ENCODE measurements at places on chromosomes 3 and 15. TPM values are rescaled to one million over a fixed set of nuclear protein-coding genes. Genes with fewer than 3 reads are reported as not detected.
A peak's percentile ranks its signal among the peaks of the same experiment; 100 is the strongest.

DNA sequence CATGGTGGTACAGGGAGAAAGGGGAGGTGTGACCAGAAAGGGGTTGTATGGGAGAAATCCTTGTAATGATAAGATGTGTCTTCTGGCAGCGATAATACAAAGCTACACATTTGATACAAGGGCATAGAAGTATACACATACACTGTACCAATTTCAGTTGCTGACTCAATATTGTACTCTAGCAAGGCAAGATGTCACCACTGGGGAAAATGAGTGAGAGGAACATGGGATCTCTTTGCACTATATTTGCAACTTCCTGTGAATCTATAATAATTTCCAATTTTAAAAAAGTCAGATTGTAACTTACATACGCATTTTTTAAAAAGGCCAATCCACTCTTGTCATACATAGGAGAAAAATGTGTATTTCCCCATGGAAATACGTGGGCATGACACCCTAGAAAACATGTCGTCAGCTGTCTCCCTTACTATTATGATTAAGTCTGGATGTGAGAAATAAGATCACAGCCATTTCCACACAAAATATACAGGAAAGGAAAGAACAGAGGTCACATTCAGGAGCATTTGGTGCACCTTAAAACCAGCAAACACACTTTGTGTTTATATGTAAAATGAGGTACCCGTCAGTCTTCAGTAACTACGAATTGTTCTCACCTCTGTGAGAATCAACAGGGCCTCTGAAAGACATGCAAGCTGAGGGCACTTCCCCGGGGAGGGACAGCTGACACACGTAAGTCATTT, 22.9 kb downstream of the PRR23E start:
- no peak for DNase-seq

DNA sequence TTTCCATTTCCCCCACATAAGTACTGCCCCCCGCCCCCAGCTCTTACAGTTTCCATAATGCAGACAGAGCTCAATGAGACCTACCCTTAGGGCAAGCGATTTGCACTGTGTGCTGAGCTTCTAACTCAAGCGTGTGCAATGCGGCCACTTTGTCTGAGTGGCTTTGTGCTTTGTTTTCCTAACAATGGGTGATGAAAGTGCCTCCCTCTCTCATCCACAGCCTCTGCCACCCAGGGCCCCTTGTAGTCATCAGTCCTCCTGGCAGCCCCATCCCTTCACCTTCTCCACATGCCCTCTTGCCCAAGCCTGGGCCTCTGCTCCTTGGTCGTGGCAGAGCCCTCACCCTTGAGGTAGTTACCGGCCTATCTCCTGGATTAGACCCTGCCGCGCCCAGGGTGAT, 17.2 kb downstream of the DAPK2 start:
- DNase-seq: no peak

DNA sequence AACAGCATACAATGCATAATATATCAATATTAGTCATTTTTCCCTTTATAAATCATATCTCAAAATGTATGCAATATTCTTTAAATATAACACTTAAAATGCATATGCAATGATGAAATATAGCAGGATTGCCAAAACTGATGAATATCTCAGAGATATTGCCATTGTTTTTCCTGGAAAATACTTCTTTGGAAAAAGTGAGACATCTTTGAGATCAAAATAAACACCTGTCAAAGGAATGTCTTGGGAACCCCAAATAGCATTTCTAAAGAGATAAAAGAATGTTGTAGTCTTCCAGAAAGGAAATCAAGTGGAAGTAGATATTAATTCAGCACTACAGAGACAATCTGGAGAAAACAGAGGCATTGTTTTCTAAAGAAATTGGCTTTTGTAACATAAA, 457.8 kb upstream of the UBE2E2 start:
- DNase-seq: no peak

GRCh38 chr3:128549283-128550112, 56.5 kb upstream of the GATA2 start:
- no peak for DNase-seq

PSTPIP1 gene
- total RNA-seq: 0.41 TPM

DNA sequence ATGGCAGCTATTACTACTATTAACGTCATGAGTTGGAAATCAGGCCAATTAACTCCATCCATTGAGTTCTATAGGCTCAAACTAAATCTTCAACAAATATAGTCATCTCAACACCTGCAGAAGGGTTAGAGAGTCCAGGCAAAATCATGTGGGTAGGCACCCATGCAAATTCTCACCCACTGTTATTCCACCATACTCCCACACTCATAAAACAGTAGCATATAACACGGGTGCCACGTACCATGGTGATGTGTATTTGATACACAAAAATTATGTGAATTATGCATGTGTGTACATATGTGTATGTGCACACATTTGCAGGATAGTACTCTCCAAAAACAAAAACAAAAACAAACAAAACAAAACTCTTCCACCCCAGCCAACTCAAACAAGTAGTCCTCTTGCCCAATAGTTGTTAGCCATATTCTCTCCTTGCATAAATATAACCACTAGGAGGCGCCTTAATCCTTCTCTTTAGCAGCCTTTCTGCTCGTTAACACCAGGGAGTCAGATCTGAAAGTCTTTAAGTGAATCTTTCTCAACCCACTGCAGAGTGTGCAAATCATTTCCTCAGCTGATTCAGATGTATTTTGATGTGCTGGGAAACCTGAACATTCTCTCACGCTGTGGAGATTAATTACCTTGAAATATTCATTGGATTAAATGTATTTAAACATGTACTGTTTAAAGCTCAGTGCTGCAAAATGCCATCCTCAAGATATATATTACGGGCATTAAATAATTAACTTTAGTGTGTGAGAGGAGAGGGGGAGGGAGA, 38.0 kb upstream of the COPB2 start:
- peak; percentile 46 for DNase-seq

GRCh38 chr3:153666991-153667740, 454.0 kb upstream of the ARHGEF26 start:
- DNase-seq: no peak

DNA sequence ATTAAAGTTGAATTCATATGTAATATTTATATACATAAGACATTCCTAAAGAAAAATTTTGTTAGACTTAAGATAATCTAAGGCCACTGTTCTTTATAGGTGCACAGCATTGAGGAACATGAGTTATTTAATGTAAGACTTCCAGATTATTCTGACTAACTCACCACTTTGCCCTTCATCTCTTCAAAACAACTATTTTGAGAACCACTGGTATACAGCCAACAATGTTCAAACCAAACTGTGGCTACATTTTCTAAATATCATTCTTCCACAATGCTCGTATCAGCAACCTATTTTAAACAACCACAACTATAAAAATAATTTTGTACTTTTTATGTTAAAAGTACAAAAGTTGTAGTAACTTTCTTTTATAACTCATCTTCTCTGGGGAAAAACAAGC, 199.8 kb upstream of the ALCAM start:
- no peak for DNase-seq

DNA sequence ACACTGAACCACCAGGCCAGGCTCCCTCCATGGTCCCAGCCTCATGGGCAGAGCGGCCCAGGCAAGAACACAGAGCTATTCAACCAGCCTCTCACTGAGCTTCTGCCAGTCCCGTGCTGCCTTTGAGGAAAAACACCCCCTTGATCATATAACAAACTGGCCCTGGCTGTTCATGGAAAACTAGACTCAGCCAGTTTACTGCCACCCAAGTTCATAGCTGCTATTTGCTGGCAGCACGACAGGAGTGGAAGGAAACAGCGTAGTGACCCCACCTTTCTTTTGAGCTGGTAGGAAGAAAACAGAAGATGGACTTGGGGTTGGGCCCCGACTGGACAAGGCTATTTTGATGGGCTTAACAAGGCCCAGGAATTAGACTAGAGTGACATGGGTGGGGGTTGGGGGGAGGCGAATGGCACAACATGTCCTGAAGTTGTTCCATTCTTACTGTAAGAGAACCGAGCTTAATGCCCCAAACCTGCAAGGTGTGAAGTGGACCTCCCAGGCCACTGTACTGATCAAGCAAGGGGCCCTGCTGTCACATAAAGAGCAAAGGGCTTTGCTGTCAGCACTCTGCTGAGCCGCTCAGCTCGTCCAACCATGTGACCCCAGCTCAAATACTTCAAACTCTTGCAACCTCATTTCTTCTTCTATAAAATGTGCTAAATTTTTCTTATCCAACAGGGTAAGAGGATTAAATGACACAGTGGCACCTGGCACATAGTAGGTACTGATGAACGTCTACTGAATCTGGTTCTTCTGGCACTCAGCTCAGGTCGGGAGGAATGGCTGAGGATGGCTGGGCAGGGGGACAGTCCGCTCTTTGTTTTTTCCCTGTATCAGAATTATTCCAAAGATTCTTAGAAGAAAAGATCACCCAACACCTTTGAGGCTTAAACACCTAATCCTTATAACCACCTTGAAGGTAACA, 1.6 kb downstream of the FBXL22 start:
- DNase-seq: no peak

SERINC4 gene
- 0.41 TPM for total RNA-seq

DNA sequence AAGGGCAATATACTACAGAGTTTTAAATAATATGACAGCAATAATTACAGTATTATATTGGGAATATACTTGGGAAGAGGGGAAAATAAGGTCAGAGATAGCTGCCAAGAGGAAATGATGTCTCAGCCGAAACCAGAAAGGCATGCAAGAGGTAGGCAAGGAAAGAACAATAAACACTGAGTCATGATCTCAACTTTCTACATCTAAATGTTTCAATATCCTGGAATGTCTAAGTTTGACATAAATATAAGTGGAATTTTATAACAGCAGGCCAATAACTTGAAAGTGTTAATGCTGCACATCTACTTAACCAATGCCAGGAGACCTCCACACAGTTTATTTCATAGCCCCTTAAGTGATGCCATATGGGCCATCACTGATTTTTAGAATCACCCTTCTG, 99.8 kb upstream of the CPNE4 start:
- DNase-seq: no peak

ACKR2 gene
- not detected for total RNA-seq

ATP13A5 gene
- total RNA-seq: 0.41 TPM

DNA sequence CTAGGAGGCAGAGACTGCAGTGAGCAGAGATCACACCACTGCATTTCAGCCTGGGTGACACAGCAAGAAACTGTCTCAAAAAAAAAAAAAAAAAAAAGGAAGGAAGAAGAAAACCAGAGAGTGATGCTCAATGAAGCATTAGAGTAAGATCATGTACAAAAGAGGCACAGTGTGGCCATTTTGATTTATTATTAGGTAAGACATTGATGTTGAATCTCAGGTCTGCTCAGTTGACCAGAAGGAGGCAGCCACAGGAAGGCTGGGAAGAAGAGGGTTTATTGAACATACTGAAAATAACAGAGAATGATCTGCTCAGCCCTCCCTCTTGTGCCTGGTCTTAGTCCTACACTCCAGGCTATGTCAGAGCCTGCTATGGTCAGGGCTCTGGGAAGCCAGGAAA, 15.6 kb downstream of the LRRK1 start:
- DNase-seq: no peak

GRCh38 chr3:86562090-86562489, 428.9 kb downstream of the VGLL3 start:
- DNase-seq: no peak

- no peak for DNase-seq
These were observed 28.7 kb downstream of the PFN2 start for GRCh38 chr3:149941946-149942345.

MEX3B gene
- 89.7 TPM for total RNA-seq

- no peak for DNase-seq
These were observed 2.8 kb upstream of the MESD start for GRCh38 chr15:80992441-80992840.

DNA sequence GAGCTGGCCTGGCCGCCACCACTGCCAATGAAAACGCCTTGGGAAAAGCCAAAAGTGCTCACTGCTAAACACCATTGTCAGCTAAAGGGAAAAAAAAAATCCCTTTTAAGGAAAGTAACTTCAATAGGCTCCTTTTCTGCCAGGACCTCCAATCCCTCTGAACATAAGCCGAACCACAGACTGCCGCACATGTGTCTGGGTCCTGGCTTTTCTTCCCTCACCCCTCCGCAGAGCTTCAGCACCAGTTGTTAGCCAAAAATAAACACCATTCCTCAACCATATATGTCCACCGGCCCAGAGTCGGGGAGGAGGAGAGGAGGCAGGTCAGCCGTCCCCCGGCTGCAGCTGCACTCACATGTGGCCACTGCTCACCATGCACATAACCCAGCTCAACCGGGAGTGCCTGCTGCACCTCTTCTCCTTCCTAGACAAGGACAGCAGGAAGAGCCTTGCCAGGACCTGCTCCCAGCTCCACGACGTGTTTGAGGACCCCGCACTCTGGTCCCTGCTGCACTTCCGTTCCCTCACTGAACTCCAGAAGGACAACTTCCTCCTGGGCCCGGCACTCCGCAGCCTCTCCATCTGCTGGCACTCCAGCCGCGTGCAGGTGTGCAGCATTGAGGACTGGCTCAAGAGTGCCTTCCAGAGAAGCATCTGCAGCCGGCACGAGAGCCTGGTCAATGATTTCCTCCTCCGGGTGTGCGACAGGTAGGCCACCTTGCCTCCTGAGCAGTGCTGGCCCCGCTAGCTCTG, at the start of gene FBXL22:
FBXL22 (plus strand) TSS at position 350 of the 753 bp plus-strand sequence; CDS start at position 356, 6 bp downstream.
- no peak for DNase-seq

DNA sequence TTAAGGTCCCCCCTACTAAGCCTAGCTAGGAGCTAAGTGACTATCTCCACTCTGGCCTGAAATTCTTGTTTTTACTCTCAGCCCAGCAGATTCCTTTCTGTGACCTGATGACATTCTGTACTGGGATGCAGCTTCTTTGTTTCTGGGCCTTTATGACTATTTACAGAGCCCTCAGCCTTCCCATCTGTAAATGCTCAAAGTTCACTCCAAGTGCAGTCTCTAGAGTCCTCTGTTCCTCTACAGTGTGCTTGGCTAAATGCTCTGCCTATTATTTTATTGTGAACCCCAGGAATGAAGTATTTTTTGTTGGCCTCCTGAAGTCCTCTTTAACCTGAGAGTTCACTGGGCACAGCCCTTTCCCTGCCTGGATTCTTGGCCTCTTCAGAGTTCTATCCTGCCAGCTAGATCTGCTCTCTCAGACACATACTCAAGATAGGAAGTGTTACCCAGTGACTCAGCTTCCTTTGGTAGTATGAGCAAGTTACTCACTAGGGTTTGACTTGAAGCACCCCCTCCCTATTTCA, 278.1 kb upstream of the P2RY1 start:
- DNase-seq: peak; percentile 19

Measured in frontal cortex (tissue), 4 donors.